Cardiac fibroblast (primary cell): ENCODE measurements at places on chromosomes 6 and 20.

- peak; percentile 85 for DNase-seq
Measured at GRCh38 chr6:148868314-148868713, 121.5 kb downstream of the UST start.

GRCh38 chr20:63152322-63153253, 63.3 kb downstream of the YTHDF1 start:
- no peak for DNase-seq

DNA sequence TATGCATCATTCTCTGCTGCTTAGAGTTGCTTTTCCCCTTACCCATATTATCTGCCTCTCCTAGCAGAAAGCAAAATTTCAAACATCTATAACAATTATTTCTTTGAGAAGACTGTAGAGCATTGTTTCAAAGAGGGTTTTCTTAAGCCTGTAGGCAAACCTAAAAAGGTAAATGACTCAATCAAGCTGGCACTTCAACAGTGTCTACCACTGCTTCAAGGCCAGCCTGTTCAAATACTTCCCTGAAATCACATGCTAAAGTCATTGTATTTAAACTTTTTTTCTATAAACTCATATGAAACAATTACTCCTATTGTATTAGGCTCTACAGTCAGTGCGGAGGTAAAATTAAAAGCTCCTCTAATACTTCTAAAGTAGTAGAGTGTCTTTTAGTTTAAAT, 87.1 kb downstream of the OGFRL1 start:
- peak; percentile 65 for DNase-seq

GRCh38 chr6:85402071-85402470, 47.8 kb upstream of the NT5E start:
- no peak for DNase-seq

DNA sequence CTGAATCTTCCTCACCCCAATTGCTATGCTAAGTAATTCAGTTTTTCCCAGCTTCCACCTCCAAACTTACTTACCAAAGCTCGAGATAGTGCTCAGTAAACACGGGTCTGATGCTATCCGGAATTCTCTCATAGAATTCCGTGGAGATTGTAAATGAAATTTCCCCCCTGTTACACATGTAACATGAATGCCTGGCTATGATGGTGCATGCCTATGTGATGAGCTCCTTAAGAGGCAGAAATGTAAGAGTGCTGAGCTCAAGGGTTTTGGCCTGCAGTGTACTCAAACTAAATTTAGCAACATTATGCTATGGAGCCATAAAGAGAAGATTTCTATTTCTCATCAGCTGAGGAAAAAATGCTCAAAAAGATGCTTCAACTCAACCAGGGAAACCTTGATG, 133.4 kb upstream of the FUT9 start:
- no peak for DNase-seq

DNA sequence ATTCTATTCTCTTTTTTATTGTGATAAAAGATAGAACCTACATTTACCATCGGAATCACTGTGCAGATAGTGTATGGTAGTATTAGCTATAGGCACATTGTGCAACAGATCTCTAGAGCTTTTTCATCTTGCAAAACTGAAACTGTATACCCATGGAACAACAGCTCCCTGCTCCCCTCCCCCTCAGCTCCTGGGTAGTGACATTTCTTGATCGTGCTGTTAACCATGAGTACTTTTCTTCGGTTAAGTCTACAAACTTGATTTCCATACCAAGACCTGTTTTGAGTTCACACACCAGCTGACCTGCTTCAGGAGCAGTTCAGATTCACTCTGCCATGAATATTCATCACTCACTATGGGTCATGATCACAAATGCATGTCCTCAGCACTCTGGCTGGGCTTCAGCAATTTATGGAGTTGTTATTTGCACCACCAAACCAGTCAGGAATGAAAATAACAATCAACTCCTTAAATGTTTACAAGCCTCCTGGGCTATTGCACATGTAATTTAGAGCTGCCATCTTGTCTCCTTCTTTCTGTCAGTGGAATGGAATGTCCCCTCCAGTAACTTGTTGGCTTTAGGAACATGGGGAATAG, 32.8 kb downstream of the PRDM1 start:
- DNase-seq = no peak

- DNase-seq = no peak
Measured at GRCh38 chr6:125637207-125637606, 112.2 kb upstream of the HEY2 start.

GRCh38 chr6:158797331-158798310, 21.5 kb downstream of the EZR start:
- peak; percentile 76 for DNase-seq

- no peak for DNase-seq
Measured at GRCh38 chr20:48695255-48695654, 132.5 kb downstream of the PREX1 start.

GRCh38 chr6:42049116-42049809, 1.1 kb upstream of the TAF8 start:
- DNase-seq = no peak

DNA sequence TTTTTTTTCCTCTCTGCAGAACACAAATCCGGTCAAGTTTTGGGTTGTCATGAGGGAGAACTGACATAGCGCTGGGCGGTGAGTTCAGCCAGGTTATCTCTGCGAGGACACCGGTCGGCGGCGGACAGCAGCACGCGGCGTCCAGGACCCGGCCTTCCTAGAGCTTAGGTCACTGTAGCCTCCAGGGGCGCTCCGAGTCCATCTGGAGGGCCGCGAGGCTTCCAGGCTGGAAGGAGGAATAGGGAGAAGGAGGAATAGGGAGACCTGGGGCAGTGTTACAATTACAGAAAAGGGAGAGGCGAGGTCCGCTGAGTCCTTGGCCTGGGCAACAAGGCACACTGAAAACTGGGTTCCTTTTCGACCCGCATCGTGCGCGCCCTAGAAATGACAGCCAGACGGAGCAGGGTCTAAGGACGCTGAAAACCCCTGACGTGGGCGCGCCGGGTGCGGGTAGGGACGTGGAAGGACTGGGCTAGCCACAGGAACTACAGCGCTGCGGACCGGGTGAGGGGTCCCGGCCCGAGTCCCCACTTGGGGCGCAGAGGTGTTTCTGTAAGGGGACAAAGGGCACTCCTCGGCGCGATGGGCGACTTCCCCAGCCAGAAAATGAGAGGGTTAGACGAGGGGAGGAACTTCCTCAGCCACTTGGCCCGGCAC, 536 bp upstream of the FNDC1 start:
- peak; percentile 31 for DNase-seq

GRCh38 chr6:112787371-112787770, 440.2 kb downstream of the RFPL4B start:
- no peak for DNase-seq

DNA sequence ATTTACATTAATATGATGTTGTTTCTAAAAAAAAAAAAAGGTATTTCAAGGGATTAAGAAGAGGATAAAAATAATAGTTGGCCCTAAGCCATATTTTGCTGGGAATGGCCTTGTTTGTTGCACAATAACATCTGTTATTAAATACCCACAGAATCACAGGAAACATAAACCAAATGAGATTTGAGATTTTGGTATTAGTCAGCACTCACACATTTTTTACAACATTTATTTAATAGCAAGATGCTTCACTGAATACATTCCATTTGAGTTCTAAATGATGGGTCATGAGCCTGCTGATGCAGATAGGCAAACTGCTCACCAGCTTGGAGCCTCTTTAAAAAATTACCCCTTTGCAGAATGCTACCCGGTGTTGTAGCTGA, 92.9 kb upstream of the ENPP5 start:
- peak; percentile 85 for DNase-seq

- no peak for DNase-seq
Measured at GRCh38 chr6:119348096-119348747, 1.3 kb downstream of the MAN1A1 start.

- peak; percentile 80 for DNase-seq
Measured at GRCh38 chr6:140850438-140850837, 1282.3 kb upstream of the GJE1 start.

GRCh38 chr20:33604084-33604990, 57.8 kb upstream of the C20orf144 start:
- no peak for DNase-seq

DNA sequence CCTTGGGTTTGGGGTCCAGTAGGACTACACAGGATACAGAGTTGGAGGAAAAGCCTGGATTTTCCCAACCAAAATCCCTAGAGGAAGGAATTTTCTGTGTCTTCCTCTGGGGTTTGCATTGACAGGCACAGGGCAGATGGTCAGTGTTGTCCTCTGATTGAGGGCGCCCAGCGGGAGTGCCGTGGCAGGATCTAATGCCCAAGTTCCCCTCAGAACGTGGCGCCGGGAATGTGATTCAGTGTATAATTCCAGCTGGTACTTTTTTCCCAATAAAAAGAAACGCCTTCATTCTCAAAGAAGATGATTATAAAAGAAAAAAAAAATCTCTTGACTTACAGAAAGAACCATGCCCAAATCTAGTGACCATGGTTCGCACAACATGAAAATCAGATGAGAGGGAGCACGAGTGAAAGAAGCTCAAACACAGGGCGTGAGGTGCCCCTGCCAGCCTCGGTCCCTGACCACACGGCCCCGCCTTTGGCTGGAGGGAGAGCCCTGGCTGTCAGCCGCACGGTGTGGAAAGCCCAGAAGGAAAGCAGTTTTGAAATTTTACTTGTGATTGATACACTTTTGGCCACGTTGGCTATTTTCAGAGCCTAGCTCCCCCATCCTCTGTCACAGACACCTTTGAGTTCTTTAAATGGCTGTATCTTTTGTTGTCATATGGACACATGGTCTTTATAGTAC, 31.6 kb downstream of the VEGFA start:
- no peak for DNase-seq

GRCh38 chr6:25122001-25122400, 157.2 kb upstream of the CARMIL1 start:
- peak; percentile 79 for DNase-seq
